Hematopoietic multipotent progenitor cell treated with erythropoietin and hydrocortisone succinate and interleukin-3 and kit ligand, for 4 days (in vitro differentiated cells): ENCODE measurements at places on chromosomes 13 and 19.

GRCh38 chr13:75789451-75790197 is 153.5 kb downstream of the LMO7 start:
- DNase-seq = no peak

DNA sequence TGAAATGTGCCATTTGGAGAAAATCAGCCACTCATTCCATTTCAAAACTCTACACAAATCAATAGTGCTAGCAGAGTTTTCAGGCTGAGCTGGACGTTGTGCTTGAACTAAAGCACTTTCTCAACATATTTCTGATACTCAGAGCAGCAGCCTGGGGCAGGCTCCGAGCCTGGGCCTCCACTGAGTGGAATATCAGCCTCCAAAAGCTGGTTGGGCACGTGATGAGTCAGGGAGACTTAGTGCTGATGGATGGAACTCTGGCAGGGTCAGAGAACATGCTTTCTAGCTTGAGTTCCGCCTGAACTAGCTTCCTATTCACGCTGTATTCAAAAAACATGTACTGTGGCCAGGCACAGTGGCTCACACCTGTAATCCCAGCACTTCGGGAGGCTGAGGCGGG is 85.8 kb upstream of the PCDH8 start:
- no peak for DNase-seq

- peak; percentile 24 for DNase-seq
Observed at GRCh38 chr13:20291675-20292074, 59.6 kb upstream of the GJB6 start.

- DNase-seq = no peak
Observed at GRCh38 chr13:49395878-49396380, 47.9 kb downstream of the CAB39L start.

- DNase-seq = no peak
Observed at GRCh38 chr19:21910318-21910717, 74.3 kb upstream of the ZNF43 start.

DNA sequence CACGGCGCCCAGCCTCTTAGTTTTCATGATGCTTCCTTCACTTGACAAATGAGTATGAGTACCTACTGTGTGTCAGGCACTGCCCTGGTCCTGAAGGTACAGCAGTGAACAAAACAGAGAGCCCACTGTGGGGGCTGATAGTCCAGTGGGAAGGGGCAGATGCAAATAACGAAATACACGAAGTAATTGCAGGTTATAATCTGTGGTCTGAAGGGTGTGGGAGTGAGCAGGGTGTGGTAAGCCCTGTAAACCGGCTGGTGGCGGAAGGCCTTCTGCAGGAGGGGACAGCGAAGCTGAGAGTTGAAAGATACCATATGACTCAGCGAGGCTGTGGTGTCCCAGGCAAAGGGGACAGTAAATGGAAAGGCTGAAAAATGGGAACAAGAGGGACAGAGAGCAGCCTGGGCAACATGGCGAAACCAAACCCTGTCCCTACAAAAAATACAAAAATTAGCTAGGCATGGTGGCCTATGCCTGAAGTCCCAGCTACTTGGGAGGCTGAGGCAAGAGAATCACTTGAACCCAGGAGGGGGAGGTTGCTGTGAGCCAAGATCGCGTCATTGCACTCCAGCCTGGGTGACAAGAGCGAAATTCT is 60.5 kb downstream of the MAP4K1 start:
- DNase-seq = peak; percentile 93

- peak; percentile 59 for DNase-seq
Observed at GRCh38 chr19:31054430-31054829, 294.8 kb downstream of the TSHZ3 start.

DNA sequence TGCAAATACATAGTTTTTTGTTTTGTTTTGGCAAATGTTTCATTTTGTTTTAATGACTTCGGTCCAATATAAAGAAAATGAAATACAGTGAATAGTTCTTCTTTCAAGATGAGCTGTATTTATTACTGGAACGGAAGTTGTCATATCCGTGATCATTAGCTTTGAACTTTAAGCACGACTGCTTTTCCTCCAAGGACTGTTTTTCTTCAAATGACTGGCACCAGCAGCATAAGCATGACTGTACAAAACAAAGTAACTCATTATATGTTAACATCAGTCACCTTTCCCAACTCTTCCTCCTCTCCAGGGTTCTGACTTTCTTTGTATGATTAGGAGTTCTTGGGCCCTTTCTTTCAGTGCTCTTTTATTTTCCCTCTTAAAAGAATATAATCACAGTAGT is 20.5 kb downstream of the EDNRB start:
- no peak for DNase-seq

GRCh38 chr19:10625003-10625761 is at the start of gene SLC44A2:
SLC44A2 (plus strand) TSS chr19:10625553; CDS start chr19:10625634, 81 bp downstream.
- DNase-seq = no peak

GRCh38 chr19:29757551-29757950 is 42.5 kb upstream of the C19orf12 start:
- DNase-seq = no peak

DNA sequence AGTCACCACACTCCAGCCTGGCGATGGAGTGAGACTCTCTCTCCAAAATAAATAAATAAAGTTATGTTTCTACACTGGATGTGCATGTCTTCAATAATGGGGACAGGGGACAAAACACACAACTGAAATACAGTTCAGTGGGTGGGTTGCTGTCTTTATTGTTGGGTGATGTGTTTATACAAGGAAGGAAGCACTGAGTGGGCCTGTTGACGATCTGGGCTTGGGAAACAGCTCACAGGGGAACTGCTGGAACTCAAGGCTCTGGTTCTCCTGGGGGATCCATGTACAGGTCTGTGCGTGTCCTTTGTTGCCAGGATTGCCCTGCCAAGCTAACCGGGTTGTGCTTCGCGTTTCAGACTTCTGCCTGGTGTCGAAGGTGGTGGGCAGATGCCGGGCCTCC is 18.9 kb downstream of the SPINT2 start:
- no peak for DNase-seq

DNA sequence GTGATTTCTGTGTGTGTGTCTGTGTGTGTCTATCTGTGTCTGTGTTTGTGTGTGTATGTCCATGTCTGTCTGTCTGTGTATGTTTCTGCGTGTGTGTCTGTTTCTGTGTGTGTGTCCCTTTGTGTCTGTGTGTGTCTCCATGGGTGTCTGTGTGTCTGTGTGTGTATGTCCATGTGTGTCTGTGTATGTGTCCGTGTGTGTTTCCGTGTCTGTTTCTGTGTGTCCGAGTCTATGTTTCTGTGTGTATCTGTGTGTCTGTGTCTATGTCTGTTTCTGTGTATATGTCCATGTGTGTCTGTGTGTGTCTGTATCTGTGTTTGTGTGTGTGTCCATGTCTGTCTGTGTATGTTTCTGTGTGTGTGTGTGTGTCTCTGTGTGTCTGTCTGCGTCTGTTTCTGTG is 276.3 kb upstream of the SOX1 start:
- no peak for DNase-seq

DNA sequence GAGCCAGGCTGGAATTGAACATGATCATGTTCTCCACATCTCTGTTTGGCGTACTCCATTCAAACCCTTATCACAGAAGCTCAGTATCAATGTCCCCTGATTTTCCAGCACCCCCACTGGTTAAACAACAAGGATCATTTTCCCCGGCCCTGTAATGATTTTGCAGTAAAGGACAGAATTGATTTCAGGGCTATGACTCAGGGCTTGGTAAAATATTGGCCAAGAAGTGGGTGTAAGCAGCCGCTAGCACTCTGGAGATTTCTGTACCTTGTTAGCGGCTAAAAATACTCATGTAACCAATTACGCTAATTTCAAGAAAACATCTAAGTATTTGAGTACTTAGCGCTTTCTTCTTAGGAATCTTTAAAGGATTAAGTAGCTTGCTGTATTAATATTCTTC is 69.5 kb upstream of the FNDC3A start:
- DNase-seq = no peak

GRCh38 chr19:5369962-5370367 is 29.4 kb upstream of the PTPRS start:
- peak; percentile 63 for DNase-seq

DNA sequence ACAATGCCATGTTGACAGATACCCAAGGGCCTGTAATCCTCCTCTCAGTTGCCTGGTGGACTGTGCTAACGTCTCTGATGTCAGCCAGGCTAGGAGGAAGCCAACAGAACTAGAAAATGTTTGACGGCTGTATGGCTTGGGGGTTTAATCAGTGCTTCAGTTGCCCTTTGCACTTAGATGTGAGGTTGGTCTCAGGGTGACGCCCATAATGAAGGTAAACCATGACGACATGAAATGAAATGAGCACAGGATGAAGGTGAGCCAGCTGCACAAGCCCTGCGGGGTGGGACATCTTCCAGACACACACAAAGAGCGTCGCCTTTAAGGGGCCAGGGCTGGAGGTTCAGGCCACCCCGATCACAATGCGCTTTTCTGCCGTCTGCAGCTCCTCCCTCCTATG is 127.2 kb downstream of the CRYL1 start:
- no peak for DNase-seq

DNA sequence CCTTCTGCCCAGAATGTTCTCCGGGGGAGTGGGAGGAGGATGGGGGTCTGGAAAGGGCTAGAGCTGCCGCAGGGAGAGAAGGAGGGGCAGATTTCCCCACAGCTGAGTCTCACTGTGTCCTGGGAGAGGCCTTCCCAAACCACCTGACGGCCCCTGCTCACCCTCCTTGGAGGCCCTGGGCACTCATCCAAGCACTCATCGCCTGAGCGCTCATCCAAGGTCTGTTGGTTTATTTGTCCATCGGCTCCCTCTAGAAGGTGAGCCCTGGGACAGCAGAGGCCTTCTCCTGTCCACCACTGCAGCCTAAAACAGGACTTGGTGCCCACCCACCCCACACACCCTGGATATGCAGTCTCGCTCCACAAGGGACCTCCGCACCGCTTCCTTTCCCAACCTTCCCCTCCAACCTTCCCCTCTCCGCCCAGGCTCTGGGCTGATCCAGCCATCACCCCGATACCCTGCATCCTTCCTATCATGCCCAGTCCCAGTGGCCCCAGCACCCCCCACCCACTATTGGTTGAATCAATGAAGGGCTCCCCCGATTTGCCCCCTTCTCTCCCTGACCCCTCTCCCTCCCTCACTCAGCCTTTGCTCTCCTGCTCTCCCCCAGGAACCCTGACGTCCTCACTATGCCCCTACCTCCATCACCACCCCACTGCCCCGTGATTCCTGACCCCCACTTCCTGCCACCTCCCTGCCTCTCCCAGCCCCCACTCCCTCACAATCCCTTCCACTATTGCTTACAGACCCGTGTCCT is 1.7 kb downstream of the UBXN6 start:
- peak; percentile 51 for DNase-seq
